ENCODE measurements at places on chromosomes 2 and 18.

DNA sequence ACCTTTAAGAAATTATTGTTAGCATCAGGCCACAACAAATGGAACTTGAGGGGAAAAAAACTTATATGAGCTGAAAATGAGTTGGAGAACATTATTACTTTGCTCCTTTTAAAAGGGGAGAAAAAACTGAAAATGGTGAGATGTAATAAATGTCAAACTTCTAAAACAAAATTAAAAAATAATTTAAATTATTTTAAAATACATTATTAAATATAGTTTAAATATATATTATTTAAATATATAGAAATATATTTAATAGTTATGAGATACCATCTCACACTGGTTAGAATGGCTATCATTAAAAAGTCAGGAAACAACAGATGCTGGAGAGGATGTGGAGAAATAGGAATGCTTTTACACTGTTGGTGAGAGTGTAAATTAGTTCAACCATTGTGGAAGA is 28.9 kb downstream of the RPIA start:
- ATAC-seq = no peak

GRCh38 chr18:5159080-5159479 is 38.0 kb downstream of the AKAIN1 start:
- ATAC-seq = peak; percentile 35

- no peak for ATAC-seq
Observed at GRCh38 chr18:6561016-6561415, 146.3 kb upstream of the L3MBTL4 start.

DNA sequence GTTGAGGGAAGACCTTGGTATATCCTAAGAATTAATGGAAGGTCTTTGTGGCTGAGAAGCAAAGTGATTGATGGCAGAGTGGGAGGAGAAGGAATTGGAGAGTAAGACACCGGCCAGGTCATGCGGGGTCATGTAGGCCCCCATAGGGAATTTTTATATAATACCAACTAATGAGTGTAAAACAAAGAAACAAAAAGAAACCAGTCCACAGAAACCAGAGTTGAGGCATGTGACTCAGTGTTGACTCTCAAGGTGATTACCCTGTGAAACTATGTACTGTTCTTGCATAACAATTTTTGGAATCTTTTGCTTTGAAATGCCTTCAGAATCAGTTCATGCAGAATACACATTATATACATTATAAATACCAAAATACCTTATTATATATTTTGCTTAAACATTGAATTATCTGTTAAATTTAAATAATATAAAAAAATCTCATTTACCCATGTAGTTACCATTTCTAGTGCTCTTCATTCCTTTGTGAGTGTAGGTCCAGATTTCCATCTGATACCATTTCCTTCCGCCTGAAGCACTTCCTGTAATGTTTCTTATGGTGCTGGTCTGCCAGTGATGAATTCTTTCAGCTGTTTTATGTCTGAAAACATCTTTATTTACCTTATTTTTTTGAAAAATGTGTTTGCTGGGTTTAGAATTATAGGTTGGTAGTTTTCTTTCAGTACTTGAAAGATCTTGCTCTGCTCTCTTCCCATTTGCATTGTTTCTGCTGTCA is 8.6 kb downstream of the CLIP4 start:
- peak; percentile 89 for ATAC-seq

DNA sequence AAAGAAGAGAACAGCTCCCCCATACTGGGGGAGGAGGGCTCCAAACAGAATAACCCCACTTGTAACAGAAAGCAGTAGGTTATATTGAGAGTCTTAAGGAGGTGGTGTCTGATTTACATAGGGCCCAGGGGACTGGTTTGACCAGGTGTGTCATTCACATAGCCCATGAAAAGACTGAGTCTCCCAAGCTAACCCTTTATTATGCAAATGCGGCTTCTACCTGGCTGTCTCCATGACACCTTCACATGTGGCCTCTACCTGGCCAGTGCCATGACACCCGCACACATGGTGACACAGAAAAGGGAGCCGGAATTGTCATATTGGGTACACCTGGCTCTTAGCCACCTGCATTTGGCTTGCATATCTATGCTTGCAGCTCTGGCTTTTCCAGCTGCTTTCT is 1057.2 kb upstream of the PIK3C3 start:
- no peak for ATAC-seq

- no peak for ATAC-seq
Observed at GRCh38 chr2:209771474-209772289, at the start of gene UNC80. Gene UNC80, plus strand, starts transcription at chr2:209771832. Its CDS starts 241 bp downstream, at chr2:209772073.

GRCh38 chr2:241724259-241724974 is 10.0 kb upstream of the D2HGDH start:
- ATAC-seq = no peak

DNA sequence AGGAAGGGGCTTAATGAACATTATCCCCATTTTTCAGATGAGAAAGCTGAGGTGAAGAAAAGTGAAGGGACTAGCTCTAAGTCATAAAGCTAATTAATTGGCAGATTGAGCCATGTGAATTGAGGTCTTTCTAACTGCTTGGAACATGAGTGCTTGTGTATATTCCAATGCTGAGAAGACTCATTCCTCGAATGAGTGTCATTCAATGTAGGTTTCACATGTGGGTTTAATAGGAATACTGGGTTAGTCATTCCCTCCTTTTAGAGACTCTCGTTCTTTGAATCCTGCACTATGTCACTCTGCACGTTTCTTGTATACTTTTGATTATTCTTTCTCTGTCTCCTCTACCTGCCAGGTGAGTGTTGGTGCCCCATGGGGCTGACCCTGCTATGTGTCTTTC is 218.2 kb downstream of the HRH4 start:
- ATAC-seq = no peak

DNA sequence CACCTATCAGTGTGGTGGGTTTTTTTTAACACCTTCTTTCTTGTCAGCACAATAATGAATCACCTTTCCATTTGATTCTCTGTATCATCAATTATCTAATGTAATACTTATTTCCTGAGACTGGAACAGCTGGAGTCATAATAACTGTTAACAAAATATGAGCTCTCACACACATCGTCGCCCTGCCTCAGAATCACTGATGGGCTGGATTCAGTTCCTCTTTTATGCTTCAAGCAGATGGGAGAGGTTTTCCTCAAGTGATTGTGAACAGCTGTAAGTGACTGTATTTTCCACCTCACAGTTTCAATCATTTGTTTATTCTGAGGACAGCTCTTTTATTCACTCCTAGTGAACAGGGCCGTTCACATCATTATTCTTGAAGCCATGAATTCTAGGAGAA is 330.2 kb downstream of the DSC3 start:
- no peak for ATAC-seq

- ATAC-seq = no peak
Observed at GRCh38 chr2:145154731-145155130, 634.8 kb upstream of the ZEB2 start.

- ATAC-seq = no peak
Observed at GRCh38 chr18:72995558-72995957, 127.8 kb upstream of the NETO1 start.

GRCh38 chr2:57855212-57855611 is 191.4 kb upstream of the VRK2 start:
- no peak for ATAC-seq

DNA sequence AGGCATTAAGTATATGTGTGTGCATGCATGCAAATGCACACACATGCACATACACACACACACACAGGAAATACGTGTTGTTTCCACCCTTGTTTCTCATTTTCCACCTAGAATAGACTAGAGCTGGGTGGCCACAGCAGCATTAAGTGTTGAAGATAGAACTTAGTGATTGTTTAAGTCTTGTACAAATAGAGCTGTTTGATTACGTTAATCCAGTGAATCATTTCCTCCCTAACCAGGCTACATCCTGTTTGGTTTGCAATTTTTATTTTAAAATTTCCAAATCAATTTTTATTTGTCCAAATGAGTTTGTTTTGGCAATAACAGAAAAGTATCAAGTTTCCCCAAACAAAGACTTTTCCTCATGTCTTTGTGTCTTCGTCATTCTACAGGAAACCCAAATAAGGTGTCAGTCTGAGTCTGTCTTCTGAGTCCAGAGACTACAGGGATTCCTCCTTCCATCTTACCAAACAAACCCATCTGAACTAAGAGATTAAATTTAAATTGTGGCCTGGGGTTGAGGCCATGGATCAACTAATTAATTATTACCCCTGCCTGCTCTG is 74.6 kb upstream of the GALNT5 start:
- no peak for ATAC-seq

DNA sequence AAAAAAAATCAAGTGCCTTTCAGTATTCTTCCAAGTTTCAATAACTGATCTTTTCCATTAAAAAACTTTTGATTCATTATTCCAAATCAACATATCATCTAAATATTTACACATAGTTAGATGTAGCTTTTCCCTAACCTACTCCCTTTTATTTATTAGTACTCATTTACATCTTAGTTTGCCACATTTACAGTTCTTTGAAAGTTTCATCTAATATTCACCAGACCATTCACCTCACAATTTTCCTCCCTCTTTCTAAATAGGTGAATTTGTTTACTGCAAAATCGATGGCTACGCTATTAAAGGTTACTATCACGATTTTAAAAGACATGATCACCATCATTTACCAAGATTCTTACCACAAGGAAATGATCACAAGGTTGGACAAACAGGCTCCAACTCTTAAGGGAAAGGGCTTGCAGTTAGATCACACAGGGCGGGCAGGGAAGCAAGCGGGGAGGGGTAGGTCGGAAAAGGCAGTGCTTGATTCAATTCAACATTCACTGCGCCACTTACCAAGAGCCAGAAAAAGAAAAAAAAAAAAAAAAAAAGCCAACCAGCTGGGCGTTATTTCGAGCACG is 654 bp upstream of the MARCHF7 start:
- ATAC-seq = no peak

DNA sequence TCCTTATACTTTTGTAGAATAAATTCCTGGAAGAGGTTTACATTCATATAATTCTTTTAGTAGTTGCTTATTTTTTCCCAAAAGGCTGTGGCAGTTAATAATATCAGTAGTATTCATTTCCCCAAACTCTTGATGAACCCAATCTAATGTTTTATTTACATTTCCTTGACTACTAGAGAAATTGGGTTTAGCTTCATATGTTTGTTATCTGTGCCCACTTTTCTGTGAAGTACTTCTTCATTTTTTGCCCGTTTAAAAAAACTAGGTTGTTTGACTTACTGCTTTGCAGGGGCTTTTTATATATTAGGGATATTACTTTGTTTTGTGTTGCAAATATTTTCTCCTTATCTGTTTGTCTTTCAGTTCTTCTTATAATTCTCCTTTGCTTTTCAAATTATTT is 17.2 kb downstream of the RALB start:
- no peak for ATAC-seq

GRCh38 chr18:43964666-43965065 is 687.4 kb upstream of the SYT4 start:
- no peak for ATAC-seq

DNA sequence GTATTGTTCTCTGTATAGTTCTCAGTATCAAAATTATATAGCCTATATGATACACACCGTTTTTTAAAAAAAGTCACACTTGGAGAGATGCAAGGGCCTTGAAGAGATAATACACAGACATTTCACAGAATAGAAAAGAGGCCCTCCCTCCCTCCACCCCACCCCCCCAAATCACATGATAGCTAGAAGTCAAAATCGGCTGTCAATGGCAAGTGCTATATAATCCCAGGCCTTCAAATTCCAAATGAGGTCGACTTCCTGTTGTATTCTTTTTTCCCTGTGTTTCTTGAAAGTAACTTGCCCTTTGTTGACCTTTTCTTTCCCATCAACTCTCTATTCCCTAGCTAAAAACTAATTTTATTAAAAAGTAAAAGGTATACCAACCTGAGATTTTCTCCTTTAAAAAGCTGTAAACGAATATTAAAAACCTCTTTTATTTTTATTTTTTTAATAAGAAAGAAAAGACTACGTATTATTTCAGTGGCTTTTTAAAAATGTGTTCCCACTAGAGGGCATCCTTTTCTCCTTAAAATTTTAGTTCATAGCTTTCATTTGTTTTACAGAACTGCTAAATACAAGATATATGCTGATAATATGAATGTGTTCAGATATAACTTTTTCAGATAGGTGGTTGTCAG is 46.6 kb downstream of the KCMF1 start:
- no peak for ATAC-seq

- ATAC-seq = no peak
Observed at GRCh38 chr2:222000326-222000725, 298.5 kb downstream of the PAX3 start.

DNA sequence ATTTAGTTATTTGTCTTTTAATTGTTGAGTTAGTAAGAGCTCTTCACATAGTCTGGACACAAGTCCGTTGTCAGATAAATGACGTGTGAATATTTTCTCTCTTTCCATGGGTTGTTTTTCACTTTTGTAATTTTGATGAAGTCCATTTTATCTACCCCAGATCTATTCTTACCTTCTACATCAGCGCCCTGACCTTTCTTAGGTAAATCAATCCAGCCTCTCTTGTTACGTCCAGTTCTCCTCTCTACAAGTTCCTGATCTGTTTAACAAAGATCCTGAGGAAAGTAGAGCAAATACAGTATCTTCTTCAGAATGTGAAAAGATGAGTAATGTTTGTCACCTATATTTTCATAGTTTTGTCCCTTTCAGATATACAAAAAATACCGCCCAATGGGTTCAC is 66.9 kb downstream of the MOGAT1 start:
- no peak for ATAC-seq

DNA sequence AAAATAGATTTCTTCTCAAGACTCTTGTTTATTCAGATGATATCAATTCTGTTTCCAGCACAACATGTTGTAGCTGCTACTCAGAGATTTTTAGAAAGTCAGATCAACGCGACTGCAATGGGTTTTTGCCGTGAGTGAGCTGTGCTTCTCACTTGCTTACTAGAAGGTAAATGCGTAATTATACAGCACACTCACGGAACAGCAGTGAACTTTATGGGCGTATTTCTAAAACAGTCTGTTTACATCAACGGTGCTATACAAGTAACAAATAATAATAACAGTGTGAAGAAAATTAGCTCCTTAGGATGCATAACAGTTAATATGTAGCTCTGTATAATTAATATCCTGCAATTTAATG is 533.6 kb downstream of the RNF144A start:
- ATAC-seq = no peak

DNA sequence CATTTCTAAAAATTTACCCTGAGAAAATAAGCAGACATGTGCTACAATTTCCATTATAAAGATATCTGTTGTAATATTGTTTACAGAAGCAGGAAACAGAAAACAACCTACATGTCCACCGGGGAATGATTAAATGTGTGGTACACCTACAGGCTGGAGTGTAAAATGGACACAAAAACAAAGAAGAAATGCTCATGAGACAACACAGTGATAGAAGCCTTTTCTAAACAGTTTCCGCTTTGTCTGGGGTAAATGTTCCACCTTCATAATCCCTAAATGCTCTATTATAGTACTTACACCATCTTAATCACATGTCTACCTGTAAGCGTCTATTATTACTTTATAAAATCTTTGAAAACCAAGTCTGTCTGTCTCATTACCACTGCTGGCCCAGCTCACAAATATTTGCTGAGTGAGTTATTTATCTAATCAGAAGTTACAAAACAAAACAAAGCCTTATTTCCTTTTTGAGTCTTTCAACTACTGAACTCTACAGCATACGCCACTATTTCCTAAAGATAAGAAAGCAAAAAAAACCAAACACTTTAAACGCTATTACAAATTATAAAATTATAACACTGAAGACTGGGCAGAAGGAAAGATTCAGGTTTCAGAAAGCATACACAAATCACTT is 95.3 kb downstream of the PIGN start:
- ATAC-seq = no peak
